ENCODE measurements at places on chromosomes 12 and 14.

- no peak for DNase-seq
- no peaks in the 10 kb centered on the region for H3K36me3 ChIP-seq
- H3K4me1 ChIP-seq = no peaks in the 10 kb centered on the region
- H3K27me3 ChIP-seq = no peaks in the 10 kb centered on the region
- no peak overlapping the region for H3K4me3 ChIP-seq
- H3K27ac ChIP-seq = no peak overlapping the region
Measured at GRCh38 chr14:79204591-79204990, 1006.7 kb downstream of the DIO2 start.

DNA sequence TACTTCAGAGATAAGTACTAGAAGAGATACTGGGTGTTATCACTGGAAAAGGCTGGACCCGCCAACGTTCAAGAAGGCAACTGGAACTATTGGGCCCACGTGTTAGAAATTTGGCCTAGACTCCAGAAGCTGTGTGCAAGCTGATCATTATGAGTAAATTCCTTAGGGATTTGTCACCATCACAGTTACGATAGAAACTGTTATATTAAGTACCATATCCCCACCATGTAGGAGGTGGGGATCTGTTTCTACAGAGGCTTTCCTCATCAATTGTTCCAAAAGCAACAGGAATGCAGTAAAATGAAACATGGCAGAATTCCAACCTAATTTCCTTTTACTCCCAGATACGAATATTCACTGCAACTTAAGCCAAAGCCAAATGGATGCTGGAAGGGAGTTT, 170.7 kb downstream of the NOVA1 start:
- no peaks in the 10 kb centered on the region for H3K4me1 ChIP-seq
- no peaks in the 10 kb centered on the region for H3K27me3 ChIP-seq
- no peak overlapping the region for H3K27ac ChIP-seq
- no peak overlapping the region for H3K4me3 ChIP-seq
- no peaks in the 10 kb centered on the region for H3K36me3 ChIP-seq

DNA sequence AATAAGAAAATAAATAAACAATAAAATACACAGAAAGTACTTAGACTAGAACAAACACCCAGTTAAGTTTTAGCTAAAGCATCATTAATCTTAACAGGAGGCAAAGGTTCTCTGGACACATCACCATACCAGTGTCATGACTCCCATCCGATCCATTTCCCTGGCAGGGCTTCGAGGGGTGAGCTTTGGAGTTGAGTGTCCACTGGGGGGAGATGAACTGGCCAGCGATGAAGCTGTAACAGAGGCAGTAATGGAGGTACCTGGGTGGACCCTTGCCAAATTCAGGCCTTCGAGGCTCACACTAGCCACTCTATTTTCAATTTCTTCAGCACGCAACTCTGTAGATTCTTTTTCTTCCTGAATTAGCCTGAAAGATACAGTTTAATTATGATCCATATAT, 269.5 kb downstream of the ACSS3 start:
- H3K27me3 ChIP-seq = no peaks in the 10 kb centered on the region
- no peak overlapping the region for H3K4me3 ChIP-seq
- H3K4me1 ChIP-seq = no peaks in the 10 kb centered on the region
- no peaks in the 10 kb centered on the region for H3K36me3 ChIP-seq
- no peak for DNase-seq

DNA sequence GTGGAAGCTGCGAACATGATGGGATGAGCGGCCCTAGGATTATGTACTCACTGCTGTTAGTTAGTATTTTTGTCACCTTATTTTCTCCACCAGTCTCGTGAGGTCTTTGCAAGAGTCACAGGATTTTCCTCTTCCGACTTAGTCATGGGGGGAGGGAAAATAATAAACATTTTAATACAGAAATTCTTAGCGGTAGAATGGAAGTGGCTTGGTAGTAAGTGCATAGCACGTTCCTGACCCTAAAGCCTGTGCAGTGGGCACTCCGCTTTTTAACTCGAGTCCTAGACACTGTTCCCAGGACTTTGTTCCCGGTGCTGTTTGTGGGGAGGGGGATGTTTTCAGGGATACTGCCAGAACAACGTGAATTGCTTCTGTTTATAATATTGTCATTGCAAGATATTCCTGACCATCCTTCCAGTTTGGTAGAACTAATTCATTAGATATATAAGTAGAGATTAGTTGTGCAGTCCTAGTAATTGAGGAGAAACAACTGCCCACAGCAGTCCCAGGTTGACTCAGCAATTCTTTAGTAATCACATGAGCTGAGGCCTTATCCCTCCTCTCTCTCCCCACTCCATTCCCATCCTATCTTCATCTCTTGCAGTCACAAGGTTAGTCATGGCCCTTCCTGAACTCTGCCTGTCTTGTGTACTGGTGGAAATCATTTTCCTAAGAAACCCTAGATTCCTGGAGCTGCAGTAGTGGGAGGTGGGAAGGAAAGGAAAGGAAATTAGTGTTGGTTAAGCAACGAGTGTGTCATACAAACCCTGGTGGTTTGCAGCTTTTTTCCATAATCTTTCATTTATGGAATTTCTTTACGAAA, 799 bp downstream of the SLC38A6 start:
- peaks cover 10% of the 10 kb centered on the region for H3K4me1 ChIP-seq
- no peaks in the 10 kb centered on the region for H3K27me3 ChIP-seq
- no peak overlapping the region for H3K4me3 ChIP-seq
- peaks cover 4% of the 10 kb centered on the region for H3K36me3 ChIP-seq
- H3K27ac ChIP-seq = no peak overlapping the region

GRCh38 chr14:54387328-54387727, 9.5 kb upstream of the CDKN3 start:
- no peak for DNase-seq
- no peaks in the 10 kb centered on the region for H3K4me1 ChIP-seq
- H3K36me3 ChIP-seq = no peaks in the 10 kb centered on the region
- no peak overlapping the region for H3K4me3 ChIP-seq

DNA sequence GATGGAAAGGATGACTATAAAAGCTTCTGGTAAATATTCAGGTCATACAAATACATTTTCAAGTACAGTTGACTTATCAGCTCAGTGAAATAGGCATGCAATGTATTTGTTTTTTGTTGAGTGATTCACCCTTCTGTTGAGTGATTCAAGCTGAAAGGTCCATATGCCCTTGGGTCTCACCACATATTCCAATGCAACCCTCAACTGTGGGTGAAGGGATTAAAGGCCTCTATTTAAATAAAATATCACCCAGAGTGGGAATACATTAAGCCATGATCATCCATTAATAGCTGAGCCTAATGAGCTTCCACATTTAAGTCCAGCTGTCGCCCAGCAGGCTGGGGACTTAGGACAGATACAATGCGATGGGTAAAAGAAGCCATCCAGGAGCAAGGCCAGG, 120.2 kb downstream of the CRACR2A start:
- peaks cover 6% of the 10 kb centered on the region for H3K4me1 ChIP-seq
- DNase-seq = no peak
- no peak overlapping the region for H3K27ac ChIP-seq
- no peaks in the 10 kb centered on the region for H3K27me3 ChIP-seq
- H3K4me3 ChIP-seq = no peak overlapping the region

DNA sequence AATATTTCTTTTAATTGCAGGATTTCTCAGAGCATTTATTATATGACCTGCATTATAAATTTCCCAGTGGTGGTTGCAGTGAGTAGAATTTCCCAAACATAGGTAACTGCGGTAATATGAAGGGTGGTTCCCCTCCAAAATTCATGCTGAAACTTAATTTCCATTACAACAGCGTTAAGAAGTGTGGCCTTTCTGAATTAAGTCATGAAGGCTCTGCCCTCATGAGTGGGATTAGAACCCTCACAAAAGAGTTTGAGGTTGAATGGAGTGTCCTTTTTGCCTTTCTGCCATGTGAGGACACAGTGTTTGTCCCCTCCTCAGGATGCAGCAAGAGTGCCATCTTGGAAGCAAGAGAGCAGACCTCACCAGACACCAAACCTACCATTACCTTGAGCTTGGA, 233.6 kb downstream of the KTN1 start:
- no peak overlapping the region for H3K27ac ChIP-seq
- H3K4me1 ChIP-seq = peaks cover 5% of the 10 kb centered on the region
- H3K36me3 ChIP-seq = peaks cover 2% of the 10 kb centered on the region
- H3K4me3 ChIP-seq = no peak overlapping the region
- DNase-seq = no peak
- no peaks in the 10 kb centered on the region for H3K27me3 ChIP-seq

DNA sequence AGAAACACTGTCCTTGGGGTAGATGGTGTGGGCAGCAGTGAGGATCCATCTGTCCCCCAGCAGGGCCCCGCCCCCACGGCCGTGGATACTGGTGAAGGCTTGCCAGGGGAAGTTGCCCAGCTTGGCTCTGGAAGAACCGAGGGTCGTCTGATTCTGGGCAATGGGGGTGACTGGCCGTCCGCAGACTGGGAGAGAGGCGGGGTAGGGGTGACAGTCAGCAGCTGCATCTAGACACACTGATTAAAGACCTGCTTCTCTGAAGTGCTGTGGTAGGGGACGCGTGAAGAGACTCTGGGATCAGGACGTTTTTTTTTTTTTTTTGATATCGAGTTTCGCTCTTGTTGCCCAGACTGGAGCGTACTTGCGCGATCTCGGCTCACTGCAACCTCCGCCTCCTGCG, 4.7 kb upstream of the C1R start:
- no peak overlapping the region for H3K27ac ChIP-seq
- H3K4me3 ChIP-seq = no peak overlapping the region
- H3K4me1 ChIP-seq = peaks cover 13% of the 10 kb centered on the region
- peaks cover 10% of the 10 kb centered on the region for H3K36me3 ChIP-seq
- H3K27me3 ChIP-seq = no peaks in the 10 kb centered on the region

DNA sequence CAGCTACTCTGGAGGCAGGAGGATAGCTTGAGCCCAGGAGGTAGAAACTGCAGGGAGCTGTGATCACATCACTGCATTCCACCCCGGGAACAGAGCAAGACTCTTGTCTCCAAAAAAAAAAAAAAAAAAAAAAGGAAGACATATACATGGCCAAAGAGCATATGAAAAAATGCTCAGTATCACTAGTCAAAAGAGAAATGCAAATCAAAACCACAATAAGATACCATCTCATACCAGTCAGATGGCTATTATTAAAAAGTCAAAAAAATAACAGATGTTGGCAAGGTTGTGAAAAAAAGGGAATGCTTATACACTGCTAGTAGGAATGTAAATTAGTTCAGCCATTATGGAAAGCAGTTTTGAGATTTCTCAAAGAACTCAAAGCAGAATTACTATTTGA, 174.8 kb upstream of the ATF7IP start:
- no peak overlapping the region for H3K27ac ChIP-seq
- H3K4me3 ChIP-seq = no peak overlapping the region
- peaks cover 3% of the 10 kb centered on the region for H3K27me3 ChIP-seq

DNA sequence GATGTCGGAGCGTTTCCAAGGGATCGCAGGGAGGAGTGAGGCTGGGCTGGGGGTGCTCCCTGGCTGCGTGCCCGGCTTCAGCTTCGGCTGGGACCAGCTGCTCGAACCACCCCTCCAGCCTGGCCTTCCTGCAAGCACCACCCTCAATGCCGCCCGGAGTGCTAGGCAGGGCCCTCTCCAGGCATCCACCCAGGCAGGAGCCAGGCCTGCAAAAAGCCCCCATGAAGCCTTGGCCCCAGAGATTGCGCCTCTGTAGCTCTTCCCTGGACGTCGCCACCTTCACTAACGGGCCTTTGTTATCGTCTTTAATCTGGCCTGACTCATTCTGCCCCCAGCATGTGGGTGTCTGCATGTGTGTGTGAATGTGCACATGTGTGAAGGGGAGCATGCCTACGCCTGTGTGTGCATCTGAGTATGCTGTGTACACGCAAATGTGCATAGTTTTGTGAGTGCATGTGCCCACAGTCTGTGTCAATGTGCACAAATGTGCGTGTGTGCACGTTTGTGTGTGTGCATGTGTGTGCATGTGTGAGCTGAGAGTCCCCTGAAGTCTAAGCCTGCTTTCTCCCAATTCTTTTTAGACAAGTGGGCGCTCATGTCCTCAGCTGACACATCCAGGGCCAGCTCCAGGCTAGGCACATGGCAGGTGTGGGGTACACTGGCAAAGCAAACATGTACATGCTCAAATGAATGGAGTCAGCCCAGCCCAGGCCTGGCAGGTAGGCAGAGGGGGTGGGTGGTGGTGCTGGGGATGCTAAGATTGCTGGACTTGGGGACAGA, 195.4 kb upstream of the C14orf180 start:
- no peak overlapping the region for H3K4me3 ChIP-seq
- no peak overlapping the region for H3K27ac ChIP-seq
- no peaks in the 10 kb centered on the region for H3K4me1 ChIP-seq
- H3K27me3 ChIP-seq = peaks cover 2% of the 10 kb centered on the region
- no peaks in the 10 kb centered on the region for H3K36me3 ChIP-seq

DNA sequence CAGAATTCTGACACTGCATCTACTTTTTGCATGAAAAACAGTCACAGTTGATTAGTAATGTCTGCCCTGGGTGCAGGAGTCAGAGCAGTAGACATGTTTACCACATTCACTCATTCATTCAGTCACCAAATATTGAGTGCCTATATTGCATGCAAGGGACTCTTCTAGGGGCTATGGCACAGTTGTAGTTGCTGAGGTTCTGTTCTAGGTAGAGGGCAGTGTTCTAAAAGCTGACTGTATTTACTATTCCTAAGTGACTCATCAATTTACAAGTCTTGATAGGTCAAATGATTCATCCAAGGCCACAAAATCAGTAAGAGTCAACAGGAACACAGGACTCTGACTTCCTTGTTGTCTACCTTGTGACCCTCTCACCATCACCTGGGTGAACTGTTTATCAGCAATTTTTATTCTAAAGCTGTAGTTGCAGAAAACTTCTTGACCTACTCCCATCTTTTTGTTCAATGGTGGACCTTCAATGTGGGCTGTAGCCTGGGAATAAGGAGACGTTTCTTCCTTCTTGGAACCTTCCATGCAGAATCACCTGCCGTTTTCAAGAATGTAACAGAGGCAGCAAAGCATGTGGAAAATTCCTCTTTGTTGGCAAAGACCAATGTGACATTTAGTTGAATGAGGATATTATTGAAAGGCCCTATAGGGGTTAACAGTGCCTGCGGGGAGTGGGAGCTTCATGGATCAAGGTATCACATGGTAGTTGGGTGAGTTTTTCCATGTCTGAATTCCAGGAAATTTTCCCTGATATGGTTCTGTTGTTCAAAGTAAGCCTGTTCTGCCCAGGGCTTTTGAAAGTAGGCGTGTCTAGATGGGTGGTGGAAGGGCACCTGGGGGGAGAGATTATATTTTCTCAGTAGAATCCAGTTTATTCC, 223.2 kb downstream of the KTN1 start:
- H3K4me1 ChIP-seq = peaks cover 53% of the 10 kb centered on the region
- DNase-seq = no peak
- no peak overlapping the region for H3K4me3 ChIP-seq
- H3K36me3 ChIP-seq = peaks cover 5% of the 10 kb centered on the region
- no peaks in the 10 kb centered on the region for H3K27me3 ChIP-seq

DNA sequence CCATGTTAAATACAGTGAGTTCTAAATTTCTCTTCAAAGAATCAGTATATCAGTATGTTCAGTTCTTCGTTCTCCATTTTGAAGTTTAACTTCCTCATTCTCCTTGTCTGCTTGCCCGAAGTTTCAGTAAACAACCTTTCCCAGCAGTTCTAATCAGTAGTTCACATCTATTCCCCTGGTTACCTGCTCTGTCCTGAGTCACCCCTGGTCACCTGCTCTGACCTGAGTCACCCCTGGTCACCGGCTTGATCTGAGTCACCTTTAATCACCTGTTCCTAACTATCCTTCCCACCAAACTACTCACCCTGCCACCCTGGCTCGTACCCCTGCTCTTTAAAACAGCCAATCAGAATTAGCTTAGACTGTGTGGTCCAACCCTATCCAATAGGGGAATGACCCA, 9.4 kb upstream of the OR10G3 start:
- no peak for DNase-seq
- peaks cover 2% of the 10 kb centered on the region for H3K36me3 ChIP-seq
- no peaks in the 10 kb centered on the region for H3K4me1 ChIP-seq
- H3K4me3 ChIP-seq = no peak overlapping the region
- H3K27ac ChIP-seq = no peak overlapping the region

All from central memory CD8-positive, alpha-beta T cell (primary cell).